ENCODE measurements at places on chromosomes 16 and 17.

- no peak for DNase-seq
Observed at GRCh38 chr17:63988741-63989621, 9.2 kb upstream of the PRR29 start.

- peak; percentile 93 for DNase-seq
Observed at GRCh38 chr17:21457051-21458026, 81.2 kb downstream of the KCNJ12 start.

GRCh38 chr17:2041561-2042389, at the start of gene OVCA2:
TSS of gene OVCA2 (plus strand) at chr17:2042022. CDS start at chr17:2042048, 26 bp downstream.
- DNase-seq = peak; percentile 98

- DNase-seq = no peak
Observed at GRCh38 chr17:51255673-51256072, 4.2 kb downstream of the MBTD1 start.
